ENCODE measurements at places on chromosomes 3 and 15.

DNA sequence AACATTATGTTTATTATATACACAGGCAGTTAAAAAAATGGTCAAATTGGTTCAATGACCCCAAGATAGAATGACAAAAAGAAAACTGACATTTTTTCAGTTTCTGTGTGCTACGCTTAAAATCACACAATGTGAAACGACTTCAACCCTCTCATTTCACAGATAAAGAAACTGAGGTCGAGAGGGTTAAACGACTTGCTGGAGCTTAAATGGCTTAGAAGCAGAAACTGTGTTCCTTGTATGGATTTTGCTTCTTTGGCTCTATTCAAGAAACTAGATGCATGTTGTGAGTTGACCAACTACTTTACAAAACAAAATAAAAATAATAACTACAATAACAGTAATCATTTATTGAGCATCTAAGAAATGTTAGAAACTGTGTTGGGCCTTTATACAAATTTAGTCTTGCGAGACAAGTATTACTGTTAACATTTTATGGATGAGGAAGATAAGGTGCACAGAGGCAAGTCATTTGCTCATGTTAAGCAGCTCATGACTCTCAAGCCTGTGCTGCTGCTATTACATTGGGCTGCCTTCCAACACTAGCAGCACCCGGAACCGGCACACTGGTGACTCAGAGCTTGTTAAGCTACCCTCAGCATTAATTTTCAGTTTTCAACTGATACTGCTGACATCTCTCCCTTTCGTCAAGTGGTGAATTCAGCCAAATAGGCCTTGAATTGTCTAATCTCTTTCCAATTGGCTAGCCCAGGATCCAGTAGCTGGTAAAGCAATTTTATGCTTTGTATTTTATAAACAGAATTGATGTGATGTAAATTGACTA lies 487.6 kb downstream of the NAALADL2 start:
- DNase-seq: peak; percentile 90

- no peak for DNase-seq
These were observed 431.2 kb upstream of the THBS1 start for GRCh38 chr15:39149636-39150150.

DNA sequence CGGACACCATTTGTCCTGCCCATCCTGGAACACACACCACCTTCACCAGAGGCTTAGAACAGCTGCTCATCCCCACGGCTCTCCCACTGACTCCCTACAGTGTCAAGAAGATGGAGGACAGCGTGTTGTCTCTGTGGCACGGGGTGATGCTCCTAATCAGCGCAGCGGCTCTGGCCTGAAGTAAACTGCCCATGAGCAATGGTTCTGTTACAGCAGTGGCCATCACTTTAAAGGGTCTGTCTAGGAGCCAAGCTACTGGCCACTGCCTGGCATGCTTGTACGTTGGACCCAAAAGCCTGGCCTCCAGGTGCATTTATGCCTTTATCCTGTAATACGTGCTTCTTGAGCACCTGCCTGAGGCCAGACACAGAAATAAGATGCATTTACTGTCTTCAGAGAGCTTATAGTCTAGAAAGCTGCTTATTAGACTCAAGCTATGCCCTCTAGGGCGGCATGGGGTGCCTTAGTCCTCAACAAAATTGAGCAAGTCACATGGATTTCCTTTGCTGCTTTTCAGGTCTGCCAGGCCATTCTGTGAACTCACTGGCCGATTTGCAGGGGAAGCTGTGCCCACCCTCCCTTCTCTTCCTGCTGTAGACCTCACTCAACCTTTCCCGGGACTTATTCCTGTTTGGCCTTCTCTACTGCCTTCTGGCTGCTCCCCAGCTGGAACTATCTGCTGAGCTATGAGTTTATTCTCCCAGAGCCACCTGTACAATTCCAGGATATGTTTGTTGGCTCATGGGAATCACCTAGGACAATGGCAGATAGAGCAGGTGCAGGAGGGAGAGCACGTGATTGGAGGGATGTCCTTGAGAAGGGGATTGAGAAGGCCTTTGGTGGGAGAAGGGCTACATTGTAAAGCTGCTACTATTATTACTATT lies 51.9 kb downstream of the STARD5 start:
- DNase-seq: no peak

- no peak for DNase-seq
These were observed 47.0 kb downstream of the EXD1 start for GRCh38 chr15:41183581-41183980.

- DNase-seq: peak; percentile 60
These were observed 105.4 kb upstream of the CCDC54 start for GRCh38 chr3:107271787-107272387.

GRCh38 chr15:89972085-89972484 lies 29.0 kb upstream of the ZNF710 start:
- no peak for DNase-seq

DNA sequence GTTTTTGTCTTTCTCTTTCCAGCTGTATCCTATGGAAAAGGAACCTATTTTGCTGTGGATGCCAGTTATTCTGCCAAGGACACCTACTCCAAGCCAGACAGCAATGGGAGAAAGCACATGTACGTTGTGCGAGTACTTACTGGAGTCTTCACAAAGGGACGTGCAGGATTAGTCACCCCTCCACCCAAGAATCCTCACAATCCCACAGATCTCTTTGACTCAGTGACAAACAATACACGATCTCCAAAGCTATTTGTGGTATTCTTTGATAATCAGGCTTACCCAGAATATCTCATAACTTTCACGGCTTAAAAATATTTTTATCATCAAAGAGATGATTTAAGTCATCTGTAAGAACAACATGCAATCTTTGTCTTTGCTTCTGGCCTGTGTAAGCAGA lies 44.9 kb upstream of the PARP14 start:
- peak; percentile 21 for DNase-seq

DNA sequence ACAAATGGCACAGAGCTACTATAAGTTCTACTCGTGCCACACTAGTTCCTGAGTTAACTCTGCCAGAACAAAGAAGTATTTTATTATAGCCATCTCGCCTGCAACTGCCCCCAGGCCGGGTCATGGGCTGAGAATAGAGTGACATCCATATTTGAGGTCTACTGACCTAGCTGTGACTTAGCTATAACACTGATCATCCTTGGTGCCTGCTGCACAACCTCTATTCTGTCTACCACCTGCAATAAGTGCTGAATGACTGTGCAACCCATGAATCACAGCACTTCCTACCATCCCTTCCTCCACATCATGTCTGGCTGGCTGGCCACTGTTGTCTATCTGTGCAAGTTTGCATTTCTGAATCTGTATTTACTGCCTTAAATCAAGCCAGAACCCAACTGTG lies 506.5 kb upstream of the TBL1XR1 start:
- DNase-seq: no peak

- DNase-seq: no peak
These were observed 23.3 kb downstream of the SEMA7A start for GRCh38 chr15:74410502-74410901.

DNA sequence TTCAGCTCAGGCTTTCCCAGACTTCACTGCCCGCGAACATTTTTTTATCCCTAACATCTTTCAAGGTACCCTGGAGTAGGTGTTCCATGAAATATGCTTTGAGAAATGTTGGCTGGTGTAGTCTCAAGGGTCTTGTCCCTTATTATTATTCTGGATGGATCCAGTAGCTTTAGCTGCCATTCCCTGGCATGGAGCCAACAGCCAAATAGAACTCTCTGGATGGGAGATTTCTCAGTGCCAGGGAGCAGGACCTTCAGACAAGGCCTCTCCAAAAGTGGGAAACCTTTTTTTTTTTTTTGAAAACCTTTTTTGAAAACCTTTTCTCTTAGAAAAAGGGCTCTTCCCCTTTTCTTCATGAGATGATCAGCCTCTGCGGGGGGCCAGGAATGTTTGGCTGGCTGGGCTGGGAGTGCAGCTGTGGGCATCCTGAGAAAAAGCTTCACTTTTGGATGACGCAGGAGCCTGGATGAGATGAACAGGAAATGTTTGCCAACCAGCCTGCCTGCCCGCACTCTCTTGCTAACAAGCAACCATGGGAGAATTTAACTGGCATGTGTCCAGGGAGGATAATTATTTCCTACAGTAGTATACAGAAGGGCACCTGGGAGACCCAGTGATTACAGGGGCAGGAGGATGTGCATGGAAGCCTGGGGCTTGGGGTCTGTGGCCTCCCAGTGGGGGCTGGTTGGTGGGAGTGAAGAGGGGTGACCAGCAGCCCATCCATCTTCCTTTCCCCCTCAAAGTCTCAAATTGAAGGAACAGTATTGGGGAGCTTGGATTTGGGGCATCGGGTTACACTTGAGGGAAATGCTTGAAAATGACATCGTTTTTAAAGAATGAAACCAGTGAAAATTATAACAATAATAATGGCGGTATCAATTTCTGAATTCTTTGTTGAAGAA lies 109.1 kb upstream of the LRIG1 start:
- DNase-seq: peak; percentile 59

- DNase-seq: no peak
These were observed 52.7 kb upstream of the TJP1 start for GRCh38 chr15:29874977-29875376.

- no peak for DNase-seq
These were observed 233.1 kb downstream of the EBLN2 start for GRCh38 chr3:73294537-73294936.

- DNase-seq: no peak
These were observed 62.2 kb downstream of the WDR76 start for GRCh38 chr15:43889042-43889441.

GRCh38 chr15:51935466-51936104 lies 36.0 kb downstream of the LEO1 start:
- DNase-seq: no peak

DNA sequence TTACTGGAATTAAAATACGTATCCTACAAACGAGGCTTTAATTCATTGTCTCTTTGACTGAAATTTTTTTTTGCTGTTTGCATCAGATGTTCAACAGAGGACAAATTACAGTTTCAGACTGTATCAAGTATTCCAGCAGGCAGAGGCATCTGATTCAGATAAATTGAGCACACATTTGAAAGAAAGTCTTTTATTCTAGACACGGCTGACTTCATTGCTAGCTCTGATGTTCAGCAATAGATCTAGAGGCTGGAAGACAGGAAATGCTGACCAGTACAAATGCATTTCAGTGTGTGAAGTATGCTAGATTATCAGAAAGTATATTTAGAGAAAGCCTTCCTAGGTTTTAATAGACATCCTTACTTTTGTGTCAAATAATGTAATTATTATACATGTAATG lies 472.2 kb downstream of the NLGN1 start:
- DNase-seq: no peak

DNA sequence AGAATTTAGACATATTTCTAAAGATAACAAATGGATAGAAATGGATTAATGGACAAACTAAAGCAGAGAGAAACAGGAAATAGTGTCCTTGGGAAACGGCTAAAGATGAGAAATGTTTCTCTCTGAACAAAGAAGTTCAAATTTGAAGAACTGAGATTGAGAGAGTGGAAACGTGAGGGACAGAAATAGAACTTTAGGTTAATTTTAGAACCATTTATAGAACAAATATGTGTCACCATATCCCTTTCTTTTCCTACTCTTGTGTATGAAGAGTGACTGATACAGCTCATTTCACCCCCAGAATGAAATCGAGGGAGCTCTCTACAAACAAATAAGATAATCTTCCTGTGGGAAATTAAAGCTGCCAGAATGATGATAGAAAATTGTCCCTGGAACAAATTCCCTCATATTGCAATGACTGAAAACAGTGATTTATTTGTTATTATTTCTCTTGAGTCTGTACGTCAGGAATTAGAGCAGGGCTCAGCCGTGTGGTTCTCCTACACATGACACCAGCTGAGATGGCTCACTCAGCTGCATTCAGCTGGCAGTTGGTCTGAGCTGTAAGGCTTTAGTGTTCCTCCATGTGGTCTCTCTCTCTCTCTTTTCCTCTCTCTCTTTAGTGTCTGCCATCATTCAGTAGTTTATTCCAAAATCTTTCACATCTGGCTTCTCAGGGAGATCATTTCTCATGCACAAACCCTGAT lies 46.6 kb upstream of the ARPP21 start:
- no peak for DNase-seq

GRCh38 chr15:38650384-38650783 lies 85.8 kb upstream of the RASGRP1 start:
- no peak for DNase-seq

GRCh38 chr3:195866686-195867511 lies 41.5 kb downstream of the TNK2 start:
- no peak for DNase-seq

DNA sequence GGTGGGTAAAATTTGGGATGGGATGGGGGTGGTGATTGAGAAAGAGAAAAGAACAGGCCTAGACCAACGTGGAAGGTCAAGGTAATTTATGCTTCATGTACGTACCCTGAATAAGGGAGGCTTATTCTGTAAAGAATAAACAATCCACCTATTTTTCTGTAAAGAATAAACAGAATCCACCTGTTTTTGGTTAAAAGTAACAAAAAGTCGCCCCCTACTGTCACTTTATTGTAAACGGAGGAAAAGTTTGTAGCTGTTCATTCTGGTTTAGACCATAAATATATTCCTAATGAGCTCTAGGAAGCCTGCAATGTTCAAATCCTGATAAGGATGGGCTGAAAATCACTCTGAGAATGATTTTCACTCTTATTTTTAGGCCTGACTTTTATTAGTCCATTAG lies 23.5 kb upstream of the SQOR start:
- peak; percentile 51 for DNase-seq

DNA sequence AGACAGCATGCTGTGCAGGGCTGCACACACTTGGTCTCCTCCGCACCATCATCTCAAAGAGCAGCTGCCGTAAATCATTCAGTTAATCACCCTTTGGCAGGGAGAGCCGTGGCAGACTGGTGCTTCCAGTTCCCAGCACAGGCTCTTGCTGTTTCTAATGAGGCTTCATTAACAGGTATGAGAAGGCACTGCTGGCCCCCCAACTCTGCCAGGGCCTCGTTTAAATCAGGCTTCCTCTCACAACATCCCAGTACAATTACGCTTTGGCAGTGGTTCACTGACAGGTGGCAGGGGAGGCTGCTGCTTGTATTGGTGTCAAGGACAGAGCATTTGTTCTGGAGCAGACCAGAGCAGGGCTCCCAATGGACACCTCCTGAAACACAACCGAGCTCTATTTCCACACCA lies 77.1 kb downstream of the BFSP2 start:
- no peak for DNase-seq

DNA sequence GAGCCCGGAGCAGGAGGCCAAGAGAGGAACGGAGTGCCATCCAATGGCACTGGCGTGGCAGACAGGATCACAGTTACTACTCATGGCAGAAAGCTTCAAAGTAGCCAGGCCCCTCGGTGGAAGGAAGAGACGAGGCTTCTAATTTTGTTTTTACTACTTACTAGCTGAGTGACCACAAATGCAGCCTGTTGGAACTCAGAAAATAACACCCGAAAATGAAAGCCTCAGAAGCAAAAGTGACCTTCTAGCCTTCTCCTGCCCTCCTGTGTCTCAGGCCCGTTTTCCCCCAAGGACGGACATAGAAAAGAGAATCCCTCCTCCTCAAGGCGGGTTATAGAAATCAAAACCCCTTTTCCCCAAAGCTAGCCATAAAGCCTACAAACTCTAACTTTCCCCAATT lies 9.9 kb upstream of the STRA6 start:
- DNase-seq: no peak

- DNase-seq: no peak
These were observed 73.9 kb downstream of the RNF13 start for GRCh38 chr3:149886957-149887356.
